ENCODE measurements at places on chromosomes 7 and 10.

DNA sequence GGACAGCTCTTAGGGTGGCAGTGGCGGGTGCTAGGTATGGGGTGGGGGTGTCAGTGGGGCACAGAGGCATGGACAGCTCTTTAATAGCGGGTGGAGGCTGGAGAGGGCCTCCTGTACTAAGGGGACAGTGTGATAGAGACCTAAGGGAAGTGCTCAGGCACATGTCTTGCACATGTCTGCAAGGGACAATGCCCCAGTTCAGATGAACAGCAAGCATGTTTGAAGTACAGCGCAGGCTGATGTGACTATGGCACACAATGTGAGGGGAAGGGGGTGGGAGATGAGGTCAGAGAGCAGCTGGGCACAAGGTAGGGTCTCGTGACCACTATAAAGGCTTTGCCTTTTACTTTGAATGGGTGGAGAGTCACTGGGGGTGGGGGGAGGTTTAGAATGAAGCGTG is 3.5 kb downstream of the GIMAP8 start:
- no peak for DNase-seq

GRCh38 chr10:109831846-109832245 is 91.5 kb downstream of the XPNPEP1 start:
- no peak for DNase-seq

DNA sequence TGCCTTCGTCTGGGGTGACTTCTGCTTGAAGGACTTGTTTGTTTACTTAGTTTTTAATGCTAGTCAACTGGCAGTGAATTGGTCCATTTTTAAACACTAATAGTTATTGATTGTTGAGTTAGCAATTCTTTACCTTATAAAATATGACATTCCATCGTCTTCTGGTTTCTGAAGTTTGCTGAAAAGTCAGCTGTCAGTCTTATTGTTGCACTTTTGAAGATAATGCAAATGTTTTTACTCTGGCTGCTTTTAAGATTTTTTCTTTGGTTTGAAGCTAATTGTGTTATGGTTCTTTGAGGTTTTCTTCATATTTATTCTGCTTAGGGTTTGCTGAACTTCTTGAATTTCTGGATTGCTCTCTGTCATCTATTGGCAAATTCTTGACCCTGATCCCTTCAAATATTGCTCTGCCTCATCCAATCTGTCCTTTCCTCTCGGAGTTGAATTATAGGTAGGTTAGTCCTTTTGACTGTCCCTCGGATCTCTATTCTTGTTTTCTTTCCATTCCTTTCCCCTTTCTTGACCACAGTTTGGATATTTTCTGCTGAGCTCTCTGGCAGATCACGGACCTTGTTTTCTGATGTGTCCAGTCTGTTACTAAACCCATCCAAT is 24.2 kb downstream of the MGMT start:
- DNase-seq = no peak

GRCh38 chr7:121123032-121123431 is 134.5 kb downstream of the CPED1 start:
- no peak for DNase-seq

GRCh38 chr10:11013836-11014235 is 3.8 kb upstream of the CELF2 start:
- no peak for DNase-seq

DNA sequence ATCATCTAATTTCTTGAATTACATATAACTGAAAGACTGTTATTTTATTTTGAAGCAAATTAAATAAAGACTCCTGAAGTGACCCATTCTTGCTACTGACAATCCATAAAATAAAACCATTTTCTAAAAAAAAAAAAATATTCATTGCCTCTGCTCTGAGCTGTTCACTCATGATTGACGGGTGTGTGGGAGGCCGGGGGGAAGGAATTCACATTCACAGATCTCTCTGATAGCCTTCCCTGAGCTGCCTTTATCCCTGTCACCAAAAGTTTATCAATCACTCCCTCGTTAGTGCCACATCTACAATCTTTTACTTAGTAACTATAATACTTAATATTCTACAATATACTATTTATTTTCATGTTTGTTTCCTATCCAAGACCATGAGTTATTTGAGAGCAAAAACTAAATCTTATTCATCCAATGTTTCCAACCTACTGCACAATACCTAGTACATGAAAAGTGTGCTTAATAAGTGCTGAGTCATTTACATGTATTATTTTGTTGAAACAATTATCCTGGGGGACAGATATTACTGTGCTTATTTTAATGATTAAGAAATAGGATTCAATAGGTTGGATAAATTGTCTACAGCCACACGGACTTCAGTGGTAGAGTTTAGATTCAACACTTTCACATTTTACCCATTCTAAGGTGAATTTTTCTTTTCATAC is 618.7 kb downstream of the PHTF2 start:
- no peak for DNase-seq

- no peak for DNase-seq
Observed at GRCh38 chr7:20327055-20327454, 3.6 kb upstream of the ITGB8 start.

DNA sequence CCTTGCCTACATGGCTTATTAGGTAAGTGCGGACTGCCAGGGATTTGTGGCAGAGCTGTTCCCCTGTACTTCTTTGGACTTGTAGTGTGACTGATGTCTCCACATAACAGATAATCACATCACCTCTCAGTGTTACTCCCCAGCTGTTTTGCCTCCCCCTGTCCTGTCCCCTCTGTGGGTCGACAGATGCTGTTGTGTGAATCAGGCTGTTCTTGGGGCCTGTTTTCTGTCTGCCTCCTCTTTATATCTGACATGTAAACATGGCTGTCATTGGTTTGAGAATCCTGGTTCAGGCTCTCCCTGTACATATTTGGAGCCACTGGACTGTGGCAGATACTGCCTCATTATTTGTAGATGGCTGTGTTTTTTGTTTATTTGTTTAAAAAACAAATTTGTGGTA is 22.7 kb downstream of the CCNY start:
- DNase-seq = no peak

DNA sequence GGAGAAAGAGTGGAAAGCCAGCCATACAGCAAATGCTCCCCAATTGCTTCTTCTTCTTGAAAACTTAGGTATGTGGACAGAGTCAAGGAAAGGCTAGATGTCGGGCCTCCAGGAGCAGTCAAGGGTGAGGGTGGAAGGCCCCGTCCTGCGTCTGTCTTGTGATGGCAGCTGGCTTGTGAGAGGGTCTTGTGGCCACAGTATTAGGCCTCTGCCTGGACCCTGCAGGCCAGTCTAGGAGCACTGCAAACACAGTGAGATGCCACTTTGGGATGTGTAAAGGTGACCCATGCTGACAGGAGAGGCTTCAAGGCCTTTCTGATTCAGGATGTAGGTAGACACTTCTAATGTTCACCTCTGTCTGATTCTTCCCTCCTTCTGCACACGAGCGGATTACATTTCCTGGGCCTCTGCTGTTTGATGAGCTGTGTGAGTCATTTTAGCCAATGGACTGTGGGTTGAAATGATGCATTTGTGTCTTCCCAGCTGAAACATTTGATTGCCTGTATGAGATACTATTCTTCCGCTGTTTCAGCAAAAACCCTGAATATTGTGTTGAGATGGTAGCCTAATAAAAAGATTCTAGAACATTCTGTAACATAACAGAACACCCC is 135.4 kb downstream of the EMX2 start:
- DNase-seq = no peak

DNA sequence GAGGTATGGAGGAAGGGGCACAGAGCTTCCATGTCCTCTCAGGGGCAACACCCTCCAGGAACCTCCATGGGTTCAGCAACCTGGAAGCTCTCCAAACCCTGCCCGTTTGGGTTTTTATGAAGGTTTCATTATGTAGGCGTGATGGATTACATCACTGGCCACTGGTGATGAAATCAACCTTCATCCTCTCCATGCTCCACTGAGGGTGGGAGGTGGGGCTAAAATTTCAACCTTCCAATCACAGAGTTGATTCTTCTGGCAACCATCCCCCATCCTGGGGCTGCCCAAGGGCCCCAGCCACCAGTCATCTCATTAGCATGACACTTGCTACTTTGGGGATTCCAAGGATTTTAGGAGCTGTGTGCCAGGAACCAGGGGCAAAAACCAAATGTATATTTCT is 90.1 kb downstream of the TEX36 start:
- no peak for DNase-seq

Measured in H9 (cell line).